ENCODE measurements at places on chromosomes 2 and 18. TPM values are rescaled to one million over a fixed set of nuclear protein-coding genes. Genes with fewer than 3 reads are reported as not detected.
A peak's percentile ranks its signal among the peaks of the same experiment; 100 is the strongest.

- no peak for DNase-seq
Observed at GRCh38 chr18:5611221-5611620, 67.4 kb upstream of the EPB41L3 start.

DNA sequence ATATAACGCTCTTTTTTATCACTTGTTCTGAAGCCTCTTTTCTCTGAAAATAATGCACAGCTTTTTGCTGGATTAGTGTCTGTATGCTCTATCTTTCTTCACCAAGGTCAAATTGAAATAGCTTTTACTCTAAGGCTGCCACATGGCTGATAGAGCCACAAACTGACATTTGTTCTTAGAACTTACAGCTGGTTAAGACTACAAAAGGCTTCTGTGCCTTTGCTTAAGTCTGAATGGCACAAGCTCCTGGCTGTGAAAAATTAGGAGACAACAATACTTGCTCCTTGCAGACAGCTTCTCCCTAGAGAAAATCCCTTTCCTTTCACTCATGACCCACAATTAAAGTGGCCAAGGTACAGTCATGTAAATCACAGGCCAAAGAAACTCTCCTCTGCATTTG is 515.3 kb downstream of the DSC3 start:
- no peak for DNase-seq

GRCh38 chr18:27991391-27991790 is 185.5 kb downstream of the CDH2 start:
- DNase-seq: no peak

DNA sequence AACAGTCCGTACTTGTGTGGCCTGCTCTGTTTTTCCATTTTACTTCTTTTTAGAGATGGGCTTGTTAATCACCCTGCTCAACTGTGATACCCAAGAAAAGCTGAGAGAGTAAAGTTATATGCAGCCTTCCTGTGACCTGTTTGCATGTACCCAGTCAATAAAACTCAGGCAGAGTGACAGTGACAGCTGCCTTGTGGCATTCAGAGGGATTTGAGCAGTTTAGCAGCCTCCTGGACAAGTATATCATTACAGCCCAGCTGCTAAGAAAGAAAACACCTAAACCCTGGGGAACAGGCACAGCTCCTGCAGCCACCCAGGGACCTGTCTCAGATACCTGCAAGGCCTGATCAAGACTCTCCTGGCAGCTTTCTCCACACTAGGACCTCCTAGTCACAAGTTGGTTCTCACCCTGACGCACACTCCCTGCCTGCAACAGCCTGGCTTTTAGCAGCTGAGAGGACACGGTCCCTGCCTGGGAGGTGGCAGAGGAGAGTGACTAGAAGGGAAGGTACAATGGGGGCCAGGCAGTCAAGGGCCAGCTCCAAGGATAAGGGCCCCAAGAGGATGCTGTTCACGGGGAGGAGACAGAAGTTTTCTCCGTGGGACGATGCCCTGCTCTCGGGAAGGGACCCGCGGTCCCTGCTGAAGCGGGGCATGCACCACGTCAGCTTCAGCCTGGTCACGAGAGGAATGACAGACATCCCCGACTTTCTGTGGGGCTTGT is at the start of gene LRRC30:
Gene LRRC30 (plus strand): TSS at position 464 of the 724 bp plus-strand sequence. CDS start 50 bp downstream, at position 514.
- no peak for DNase-seq

DNA sequence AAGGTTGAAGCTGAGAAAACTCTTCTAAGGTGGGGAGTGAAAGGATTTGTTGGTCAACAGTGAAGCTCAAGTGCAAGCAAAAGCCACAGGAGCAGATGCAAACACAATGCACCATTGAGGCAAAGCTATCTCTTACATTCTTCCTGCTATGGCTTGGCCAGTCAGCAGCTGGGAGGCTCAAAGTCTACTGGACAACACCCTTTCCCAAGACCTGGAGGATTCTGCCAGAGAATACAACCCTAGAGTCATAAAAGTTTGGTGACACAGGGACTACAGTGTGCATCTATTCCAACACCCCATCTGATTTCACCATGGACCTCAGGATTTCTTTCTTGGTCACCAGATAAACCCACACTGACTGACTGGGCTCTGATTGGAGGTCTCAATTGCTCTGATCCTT is 342.0 kb downstream of the HRH4 start:
- no peak for DNase-seq

GRCh38 chr2:158965641-158966040 is 2.8 kb upstream of the TANC1 start:
- no peak for DNase-seq

GRCh38 chr18:74454279-74454751 is 2.8 kb downstream of the DIPK1C start:
- DNase-seq: no peak

GRCh38 chr2:96184188-96184587 is 24.4 kb downstream of the STARD7 start:
- DNase-seq: no peak

DNA sequence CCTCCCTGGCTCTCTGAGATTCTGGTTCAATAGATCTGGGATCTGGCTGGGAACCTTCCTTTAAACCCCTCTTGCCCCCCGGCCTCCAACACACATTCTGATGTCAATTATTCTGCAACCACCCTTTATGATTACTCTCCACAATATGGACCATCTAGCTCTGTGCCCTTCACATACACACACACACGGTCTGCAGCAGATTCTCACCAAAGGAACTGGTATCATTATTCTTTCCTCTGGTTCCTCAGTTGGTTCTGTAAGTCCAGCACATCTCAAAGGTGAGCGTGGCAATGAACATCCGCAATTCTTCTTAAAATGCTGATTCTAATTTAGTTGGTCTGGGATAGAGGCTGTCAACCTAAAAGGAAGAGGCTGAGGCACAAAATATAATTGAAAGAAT is 2.8 kb upstream of the TMEM163 start:
- no peak for DNase-seq

DNA sequence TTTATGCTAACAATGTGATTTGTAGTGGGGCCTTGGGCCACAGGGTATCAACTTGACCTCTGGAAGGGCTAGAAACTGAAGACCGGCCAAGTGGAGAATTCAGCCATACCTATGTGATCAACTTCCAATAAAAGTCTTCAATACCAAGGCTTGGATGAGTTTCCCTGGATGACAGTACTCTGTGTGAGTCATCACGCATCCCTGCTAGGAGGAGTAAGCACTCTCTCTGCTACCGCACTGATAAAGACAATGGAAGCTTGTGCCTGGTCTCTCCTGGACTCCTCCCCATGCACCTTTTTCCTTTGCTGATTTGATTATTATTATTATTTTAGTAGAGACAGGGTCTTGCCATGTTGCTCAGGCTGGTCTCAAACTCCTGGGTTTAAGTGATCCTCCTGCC is 58.1 kb downstream of the SKA1 start:
- DNase-seq: no peak

DNA sequence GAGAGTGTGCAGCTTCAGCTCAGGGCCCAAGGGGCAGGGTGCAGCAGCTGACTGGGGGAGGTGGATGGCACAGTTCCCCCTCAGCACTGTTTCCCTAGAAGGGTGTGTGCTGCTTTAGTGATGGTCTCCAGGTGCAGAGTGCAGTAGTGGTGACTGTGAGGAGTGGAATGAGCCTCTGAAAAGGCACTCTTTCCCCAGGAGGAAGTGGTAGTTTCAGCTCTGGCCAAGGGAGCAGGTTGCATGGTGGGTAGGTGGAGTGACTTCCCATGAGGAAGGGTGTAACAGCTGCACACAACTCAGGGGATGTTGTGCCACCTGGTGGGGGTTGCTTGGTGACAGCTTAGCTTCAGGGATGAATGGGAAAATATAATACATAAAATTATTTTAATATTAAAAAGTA is 251.5 kb upstream of the NXPH2 start:
- DNase-seq: peak; percentile 29

GRCh38 chr2:222290736-222291484 is 7.9 kb downstream of the PAX3 start:
- no peak for DNase-seq

GRCh38 chr2:40304340-40304739 is 147.6 kb downstream of the SLC8A1 start:
- DNase-seq: no peak

- DNase-seq: no peak
Observed at GRCh38 chr2:32931519-32931918, 15.2 kb upstream of the LTBP1 start.

DNA sequence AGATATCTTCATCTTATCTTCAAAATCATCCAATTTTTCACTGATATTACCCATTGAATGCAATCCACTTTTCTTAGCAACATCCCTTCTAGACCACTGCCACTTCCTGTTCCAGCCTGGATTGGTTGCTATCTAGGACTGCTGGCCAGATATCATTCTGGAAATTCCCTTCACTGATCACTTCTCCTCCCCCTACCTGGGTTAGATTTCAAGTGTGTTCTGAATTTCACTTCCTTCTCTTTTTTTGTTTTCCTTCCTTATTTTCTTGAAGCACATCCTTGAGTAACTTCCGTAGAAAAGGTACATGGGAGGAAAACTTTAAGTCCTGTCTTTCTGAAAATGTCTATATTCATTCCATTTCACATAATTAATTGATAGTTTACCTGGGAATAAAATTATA is 82.0 kb upstream of the IL1R2 start:
- DNase-seq: no peak

Gene TUBA3E
- not detected for total RNA-seq

Gene IL36A
- not detected for total RNA-seq

Gene SP100
- 50.2 TPM for total RNA-seq

Gene RBKS
- 6.8 TPM for total RNA-seq

Gene LBH
- 34.4 TPM for total RNA-seq

Gene LCT
- not detected for total RNA-seq
